Breast epithelium (tissue), 4 donors: ENCODE measurements at places on chromosomes 3 and 15. TPM values are rescaled to one million over a fixed set of nuclear protein-coding genes. Genes with fewer than 3 reads are reported as not detected.

The ACKR4 gene
- 1.1 TPM for total RNA-seq

The ALPK3 gene
- 2.6 TPM for total RNA-seq

The DYNLT2B gene
- 14.1 TPM for total RNA-seq

The TM6SF1 gene
- total RNA-seq: 7.3 TPM

The DOCK3 gene
- 0.66 TPM for total RNA-seq

The SKOR1 gene
- total RNA-seq: 0.98 TPM

The RAB8B gene
- total RNA-seq: 36.7 TPM

The DISP2 gene
- under 0.01 TPM for total RNA-seq

The ADCY5 gene
- 32.5 TPM for total RNA-seq

The RASL12 gene
- 20.6 TPM for total RNA-seq

The ZCWPW2 gene
- total RNA-seq: 1.1 TPM

The DUOXA2 gene
- not detected for total RNA-seq

The CCR8 gene
- total RNA-seq: not detected

The DAZL gene
- total RNA-seq: not detected

The EPHB3 gene
- 0.32 TPM for total RNA-seq

The DNASE1L3 gene
- 9.2 TPM for total RNA-seq

The ESYT3 gene
- total RNA-seq: 2.3 TPM

The LMAN1L gene
- total RNA-seq: 0.15 TPM
